ENCODE measurements at places on chromosomes 1 and 21.

GRCh38 chr1:112395821-112396652 lies at the start of gene CTTNBP2NL:
Gene CTTNBP2NL, plus strand, starts transcription at chr1:112396214. Its CDS starts 19,952 bp downstream, at chr1:112416166.
- DNase-seq, result peak; percentile 99

DNA sequence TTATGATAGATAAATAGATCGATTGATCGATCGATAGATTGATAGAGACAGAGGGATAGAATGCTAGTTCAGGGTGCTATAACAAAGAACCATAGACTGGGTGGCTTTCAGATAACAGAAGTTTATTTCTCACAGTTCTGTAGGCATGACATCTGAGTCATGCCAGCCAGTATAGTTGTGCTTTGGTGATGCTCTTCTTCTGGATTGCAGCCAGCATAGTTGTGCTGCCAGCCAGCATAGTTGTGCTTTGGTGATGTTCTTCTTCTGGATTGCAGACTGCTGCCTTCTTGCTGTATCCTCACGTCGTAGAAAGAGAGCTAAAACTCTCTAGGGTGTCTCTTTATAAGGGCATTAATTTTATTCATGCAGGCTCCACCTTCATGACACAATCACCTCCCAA lies 860.8 kb downstream of the BRINP3 start:
- no peak for DNase-seq

DNA sequence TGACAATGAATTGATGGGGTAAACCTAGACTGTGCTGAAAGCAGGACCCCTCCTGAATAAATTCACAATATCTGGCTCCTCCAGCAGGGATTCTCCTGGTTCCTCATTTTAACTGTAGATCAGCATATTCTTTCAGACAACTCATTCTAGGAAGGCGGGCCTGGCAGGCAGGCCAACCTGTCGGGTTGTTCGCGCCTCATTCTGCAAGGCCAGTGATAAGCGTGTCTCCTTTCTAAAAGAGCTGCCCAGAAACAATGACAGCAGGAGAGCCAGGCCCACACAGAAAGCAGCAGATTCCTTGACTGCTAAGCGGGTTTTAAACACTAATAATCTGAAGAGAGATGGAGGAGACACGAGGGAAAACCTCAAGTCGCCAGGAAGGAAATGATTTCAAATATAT lies 70.0 kb downstream of the NTPCR start:
- no peak for DNase-seq

DNA sequence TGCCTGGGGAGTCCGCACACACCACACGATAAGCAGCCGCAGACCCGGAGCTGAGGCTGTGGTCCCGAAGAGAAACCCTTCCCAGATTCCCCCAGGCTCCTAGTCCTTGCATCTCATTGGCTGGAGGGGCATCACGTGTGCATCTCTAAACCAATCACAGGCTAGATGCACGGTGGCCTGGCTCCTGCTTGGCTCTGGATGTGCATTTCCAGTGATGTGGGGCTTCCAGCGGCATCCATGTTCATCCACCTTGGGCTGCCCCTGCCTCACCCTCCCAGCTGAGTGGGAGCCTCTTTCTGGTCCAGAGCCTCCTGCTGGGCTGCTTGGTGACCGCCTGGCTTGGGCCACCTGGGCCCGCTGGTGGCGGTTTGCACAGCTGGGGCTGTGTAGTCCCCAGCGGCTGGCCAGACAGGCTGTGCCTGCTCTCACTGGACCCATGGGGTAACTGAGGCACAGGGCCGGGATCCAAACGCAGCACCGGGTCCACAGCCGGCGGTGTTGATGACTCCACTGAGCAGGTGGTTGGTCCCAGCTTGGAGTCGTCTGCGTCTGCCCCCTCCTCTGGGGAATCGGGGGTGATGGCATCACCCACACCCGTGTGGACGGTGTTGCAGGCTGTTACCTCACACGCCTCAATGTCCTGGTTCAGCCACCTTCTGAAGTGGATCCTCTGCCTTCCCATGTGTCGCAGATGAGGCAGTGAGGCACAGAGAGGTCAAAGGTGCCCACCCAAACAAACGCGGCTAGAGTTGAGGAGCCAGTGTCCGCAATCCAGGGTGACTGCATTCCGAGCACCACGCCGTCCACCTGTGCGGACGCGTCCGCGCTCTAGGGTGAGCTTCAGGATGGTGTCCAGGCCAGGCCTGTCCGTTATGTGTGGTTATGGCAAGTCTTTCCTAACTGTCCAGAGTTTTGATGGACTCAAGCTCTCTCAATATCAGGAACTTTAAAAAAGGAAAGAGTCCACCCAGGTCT lies 41.3 kb downstream of the COL6A1 start:
- peak; percentile 84 for DNase-seq

GRCh38 chr1:179251675-179252074 lies 22.2 kb upstream of the ABL2 start:
- peak; percentile 70 for DNase-seq

- DNase-seq, result no peak
Observed at GRCh38 chr1:27807385-27807784, 23.2 kb upstream of the PPP1R8 start.

DNA sequence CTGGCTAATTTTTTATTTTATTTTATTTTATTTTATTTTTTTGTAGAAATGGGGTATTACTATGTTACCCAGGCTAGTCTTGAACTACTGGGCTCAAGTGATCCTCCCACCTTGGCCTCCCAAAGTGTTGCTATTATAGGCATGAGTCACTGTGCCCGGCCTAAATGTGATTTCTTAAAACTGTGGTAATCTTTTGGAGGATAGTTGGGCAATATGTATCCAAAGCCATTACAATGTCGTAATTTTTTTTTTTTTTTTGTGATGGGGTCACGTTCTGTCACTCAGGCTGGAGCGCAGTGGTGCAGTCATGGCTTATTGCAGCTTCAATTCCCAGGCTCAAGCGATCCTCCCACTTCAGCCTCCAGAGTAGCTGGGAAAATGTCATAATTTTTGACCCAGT lies 14.2 kb downstream of the ETV3L start:
- DNase-seq, result no peak

GRCh38 chr1:160722726-160723125 lies 11.1 kb upstream of the CD48 start:
- no peak for DNase-seq

- no peak for DNase-seq
Observed at GRCh38 chr1:10650556-10651388, 145.7 kb downstream of the CASZ1 start.

DNA sequence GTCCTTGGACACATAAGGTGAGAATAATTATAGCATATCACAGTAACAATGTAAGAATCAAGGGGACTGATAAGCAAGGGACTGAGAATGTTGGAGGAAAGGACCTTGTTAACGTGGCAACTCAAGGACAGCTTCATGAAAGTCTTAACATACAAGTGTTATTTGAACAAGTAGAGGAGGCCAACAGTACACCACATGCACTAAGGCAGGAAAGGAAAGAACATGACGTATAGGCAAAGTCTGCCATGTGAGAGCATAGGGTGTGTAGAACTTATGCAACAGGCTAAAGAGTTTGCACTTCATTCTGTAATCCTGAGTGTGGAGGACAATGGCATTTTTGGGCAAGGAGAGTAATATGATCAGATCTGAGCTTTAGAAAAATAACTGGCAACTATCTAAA lies 33.3 kb upstream of the DIRAS3 start:
- DNase-seq, result no peak

GRCh38 chr1:101603726-101604125 lies 366.9 kb downstream of the S1PR1 start:
- DNase-seq, result no peak

DNA sequence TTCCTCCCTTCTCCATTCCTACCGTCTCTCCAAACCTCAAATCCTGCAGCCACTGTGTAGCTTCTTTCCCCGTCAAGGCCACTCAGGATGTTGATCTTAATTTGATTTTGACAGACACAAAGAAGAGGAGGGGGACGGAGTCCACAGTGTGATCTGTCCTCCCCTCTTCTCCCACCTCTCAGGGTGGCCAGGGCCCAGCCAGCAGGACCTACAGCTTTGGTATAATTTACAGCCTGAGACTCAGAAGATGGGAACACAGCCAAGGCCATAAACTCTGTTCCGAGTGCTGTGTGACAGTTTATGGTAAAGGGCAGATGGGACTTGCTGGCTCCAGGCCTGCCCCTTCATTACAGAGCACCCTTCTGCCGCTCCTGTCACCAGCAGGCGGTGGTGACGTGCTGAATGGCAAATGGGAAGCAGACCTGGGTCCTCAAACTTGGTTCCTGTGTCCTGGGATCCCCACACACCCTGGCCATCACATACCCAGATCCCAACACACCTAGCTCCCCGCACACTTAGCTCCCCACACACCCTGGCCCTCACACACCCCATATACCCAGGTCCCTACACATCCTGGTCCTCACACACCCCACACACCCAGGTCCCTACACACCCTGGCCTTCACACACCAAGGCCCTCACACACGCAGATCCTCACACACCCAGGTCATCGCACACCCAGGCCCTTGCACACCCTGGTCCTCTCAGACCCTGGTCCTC lies 71.6 kb downstream of the CD2 start:
- DNase-seq, result no peak

DNA sequence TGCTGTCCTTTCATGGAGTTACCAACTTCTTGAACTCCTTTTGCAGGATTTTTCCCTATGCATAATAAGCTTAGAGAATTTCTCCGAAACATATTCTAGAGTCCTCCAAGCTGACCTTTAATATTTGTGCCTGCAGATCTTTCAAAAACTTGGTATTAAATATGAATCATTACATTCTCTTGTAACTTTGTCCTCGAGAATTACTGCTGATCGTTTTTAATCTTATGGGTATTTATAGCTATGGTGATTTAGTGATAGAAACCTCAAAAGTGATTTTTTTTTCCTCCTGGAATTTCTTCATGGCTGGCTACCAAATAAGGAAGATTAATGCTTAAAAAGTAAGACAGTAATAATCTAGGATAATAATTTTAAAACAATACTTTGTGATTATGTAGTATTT lies 39.1 kb downstream of the MAP3K21 start:
- DNase-seq, result no peak

DNA sequence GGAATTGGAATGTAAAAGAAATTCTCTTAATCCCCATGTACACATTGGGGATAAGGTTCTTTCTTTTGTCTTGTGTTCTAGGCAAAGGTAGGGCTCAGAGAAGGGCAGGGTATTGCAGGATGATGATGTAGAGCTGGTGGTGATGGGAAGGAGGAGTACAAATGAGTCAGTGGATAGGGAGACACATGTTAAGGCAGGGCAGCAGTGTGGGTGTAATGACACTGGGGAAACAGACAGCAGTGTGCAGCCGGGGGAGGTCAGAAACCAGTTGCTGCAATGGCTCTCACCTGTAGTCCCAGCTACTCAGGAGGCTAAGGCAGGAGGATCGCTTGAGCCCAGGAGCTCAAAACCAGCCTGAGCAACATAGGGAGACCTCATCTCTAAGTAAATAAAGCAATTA lies 5.1 kb downstream of the NLRP3 start:
- no peak for DNase-seq

- no peak for DNase-seq
Observed at GRCh38 chr1:84370831-84371394, 27.4 kb upstream of the DNASE2B start.

DNA sequence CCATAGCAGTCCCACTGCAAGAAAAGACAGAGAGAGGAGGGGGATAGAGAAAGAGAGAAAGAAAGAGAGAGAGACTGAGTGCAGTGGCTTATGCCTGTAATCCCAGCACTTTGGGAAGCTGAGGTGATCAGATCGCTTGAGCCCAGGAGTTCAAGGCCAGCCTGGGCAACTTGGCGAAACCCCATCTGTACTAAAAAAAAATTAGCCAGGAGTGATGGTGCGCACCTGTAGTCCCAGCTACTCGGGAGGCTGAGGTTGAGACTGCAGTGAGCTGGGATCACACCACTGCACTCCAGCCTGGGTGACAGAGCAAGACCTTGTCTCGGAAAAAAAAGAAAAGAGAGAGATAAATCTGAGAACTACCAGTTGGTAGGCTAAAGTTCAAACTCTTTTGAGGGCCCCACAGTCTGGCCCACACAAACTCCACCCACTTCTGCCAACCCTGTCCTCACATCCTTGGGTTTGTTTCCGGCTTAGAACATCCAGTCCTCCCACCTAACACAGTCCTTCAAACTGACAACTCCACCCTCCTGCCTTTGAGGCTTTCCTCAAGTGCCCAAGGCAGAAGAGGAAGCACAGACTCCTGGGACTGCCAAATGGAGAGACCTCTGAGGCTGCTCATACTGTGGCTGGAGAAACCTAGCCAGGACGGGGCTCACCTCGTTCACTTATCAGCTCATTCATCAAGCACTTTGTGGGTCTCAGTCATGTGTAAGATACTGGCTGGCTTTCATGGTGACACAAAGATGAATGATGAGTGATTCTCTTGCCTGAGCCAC lies 20.1 kb downstream of the TFAP2E start:
- no peak for DNase-seq

DNA sequence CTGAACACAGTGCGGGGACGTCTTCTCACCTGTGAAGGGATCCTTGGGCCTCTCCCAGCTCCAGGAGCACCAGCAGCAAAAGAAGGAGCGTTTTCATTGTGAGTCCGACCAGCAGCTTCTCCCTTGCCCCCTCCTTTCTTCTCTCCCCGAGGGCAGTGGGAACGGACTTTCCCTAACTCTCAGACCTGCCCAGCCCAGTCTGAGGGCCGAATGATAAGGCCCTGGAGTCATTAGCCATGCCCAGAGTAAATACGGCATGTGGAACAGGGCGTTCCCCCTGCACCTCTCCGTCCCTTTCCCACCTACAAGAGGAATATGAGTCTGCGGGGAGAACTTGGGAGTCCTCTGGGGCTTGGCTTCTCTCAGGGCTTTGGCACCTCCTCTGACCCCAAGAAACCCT lies at the start of gene CTSE:
Gene CTSE (minus strand): TSS at position 201 of the 400 bp plus-strand sequence. CDS start 104 bp downstream, at position 97.
- DNase-seq, result no peak

- DNase-seq, result no peak
Observed at GRCh38 chr1:68538941-68539340, 42.1 kb upstream of the DEPDC1 start.
